ENCODE measurements at places on chromosomes 12 and 14. TPM values are rescaled to one million over a fixed set of nuclear protein-coding genes. Genes with fewer than 3 reads are reported as not detected.

- no peak for DNase-seq
Observed at GRCh38 chr14:91365552-91365951, 52.1 kb downstream of the CCDC88C start.

IFNG-AS1 gene
- 0.13 TPM for polyA plus RNA-seq

PTHLH gene
- polyA plus RNA-seq: 0.60 TPM

DNA sequence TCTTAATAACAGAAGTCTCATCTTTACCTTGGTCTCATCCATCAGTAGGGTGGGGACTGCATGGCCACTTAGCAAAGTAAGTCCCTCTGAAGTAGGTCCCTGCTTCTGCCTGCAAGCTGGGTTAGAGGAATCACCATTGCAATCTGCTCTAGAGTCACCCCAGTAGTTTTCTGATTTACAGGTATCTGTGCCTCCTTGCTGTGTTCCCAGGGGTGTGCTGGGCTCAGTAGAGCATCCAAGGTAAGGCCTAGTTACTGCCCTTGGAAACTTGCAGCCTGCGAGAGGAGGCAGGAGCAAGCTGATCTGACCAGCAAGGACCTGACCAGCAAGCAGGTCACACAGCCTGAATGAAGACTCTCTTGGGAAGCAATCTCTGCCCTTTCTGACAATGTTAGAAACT is 160.8 kb upstream of the GSC start:
- DNase-seq: no peak

GRCh38 chr12:1457901-1458300 is 136.5 kb downstream of the FBXL14 start:
- no peak for DNase-seq

CCDC175 gene
- 1.5 TPM for polyA plus RNA-seq

Measured in large intestine (tissue), 12 donors.